Cortex of kidney (tissue), 1 donor: ENCODE measurements at places on chromosomes 5 and 9.

GRCh38 chr5:88967633-88968585, 84.9 kb upstream of the MEF2C start:
- DNase-seq = no peak

DNA sequence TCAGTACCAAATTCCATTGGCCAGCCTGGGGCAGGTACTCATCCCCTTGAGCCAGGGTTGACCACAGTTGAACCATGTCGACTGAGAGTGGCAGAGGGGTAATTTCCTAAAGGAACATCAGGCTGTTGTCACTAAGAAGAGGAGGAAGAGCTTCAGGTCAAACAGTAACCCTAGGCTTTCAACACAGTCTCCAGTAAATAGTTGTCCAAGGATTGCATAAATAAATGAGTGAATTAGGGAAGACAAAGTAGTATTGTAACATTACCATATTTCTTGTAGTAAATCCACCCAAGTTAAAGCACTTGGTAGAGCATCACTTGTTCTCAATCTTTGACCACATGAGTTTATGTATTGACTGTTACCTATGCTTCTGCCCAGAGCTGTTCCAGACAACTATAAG, 7.4 kb downstream of the PSAT1 start:
- DNase-seq = no peak

DNA sequence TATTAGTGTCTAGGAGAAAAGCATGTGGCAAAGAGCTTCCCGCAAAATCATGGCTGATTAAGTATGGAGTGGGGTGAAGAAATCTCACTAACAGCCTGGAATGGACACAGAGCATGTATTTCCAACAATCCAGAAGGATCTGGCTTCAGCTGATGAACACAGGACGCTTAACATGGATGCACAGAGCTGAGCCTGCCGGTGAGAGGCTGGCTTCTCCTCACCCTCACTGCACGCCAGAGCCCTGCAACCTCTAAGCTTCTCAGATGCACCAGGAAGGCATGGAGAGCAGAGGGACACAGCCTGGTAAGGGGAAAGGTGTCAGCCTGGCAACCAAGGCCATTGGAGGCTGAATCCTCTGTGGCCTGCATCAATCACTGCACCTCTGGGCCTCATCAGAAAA, 298.5 kb downstream of the TRIM32 start:
- DNase-seq = no peak

DNA sequence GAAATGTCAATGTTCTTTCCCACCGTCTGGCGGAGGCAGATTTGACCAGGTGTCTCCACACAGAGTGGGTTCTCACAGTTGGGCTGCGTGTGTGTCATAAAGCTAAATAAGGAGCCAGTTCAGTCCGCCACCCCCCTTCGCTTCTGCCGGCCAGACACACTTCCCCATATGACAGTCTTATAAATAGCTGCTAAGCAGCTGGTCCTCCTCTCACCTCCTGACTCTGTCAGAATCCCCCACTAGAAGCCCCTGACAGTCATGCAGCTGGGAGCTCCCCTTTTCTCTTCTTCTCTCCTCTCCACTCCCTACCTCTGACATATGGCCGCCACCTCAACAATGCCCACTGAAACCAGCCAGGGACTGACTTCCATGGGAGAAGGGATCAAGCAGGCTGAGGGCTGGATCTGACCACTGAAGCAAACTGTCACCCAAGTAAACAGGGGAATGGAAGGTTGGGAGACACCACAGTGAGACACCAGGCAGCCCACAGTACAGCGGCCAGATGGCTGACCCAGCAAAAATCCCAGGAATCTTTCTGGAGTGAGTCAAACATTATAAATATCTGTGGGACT, 141.9 kb upstream of the EFNA5 start:
- DNase-seq = no peak

GRCh38 chr9:96425500-96426169, 7.5 kb upstream of the ZNF367 start:
- DNase-seq = no peak

DNA sequence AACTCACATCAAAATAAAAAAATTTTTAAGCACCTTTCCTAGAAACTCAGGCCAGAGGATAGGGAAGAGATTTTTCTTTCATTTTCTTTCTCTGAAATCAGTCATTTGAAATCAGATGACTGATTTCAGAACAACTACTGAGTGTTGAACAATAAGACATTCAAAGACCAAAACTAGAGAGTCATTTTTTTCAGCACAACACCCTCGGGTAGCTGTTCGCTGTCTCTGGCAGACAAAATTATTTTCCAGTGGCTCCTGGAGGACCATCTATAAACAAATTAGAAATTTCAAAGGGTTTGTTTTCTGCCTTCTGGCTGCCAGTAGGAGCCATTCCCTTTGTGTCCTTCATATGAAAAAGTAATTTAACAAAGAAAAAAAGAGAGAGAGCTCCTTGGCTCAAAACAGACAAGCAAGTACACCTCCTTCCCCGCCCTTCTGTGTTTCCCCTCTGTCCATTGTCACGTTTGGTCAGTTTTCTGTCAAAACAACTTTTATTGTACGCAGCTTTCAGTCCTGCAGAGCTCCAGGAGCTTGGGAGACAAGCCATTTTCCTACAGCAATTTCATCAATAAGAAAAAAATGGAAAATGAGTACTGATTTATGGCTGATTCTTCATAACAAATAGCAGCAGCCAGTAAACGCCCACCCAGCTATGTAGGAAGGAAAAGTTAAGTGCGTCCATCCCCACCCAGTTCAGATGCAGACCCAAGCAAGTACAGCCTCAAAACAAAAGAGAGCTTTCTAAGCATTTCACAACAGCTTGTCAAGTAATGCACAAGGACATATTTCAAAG, 405.2 kb downstream of the ZNF608 start:
- DNase-seq = no peak
